CD4-positive, CD25-positive, alpha-beta regulatory T cell (primary cell): ENCODE measurements at places on chromosomes 1 and 21. TPM values are rescaled to one million over a fixed set of nuclear protein-coding genes. Genes with fewer than 3 reads are reported as not detected.

Gene PIK3R3
- 4.9 TPM for total RNA-seq

Gene NHLH1
- total RNA-seq = not detected

Gene C1orf174
- 15.4 TPM for total RNA-seq

GRCh38 chr1:936348-937264, 12.9 kb downstream of the SAMD11 start:
- no peak for DNase-seq
- no peaks in the 10 kb centered on the region for H3K36me3 ChIP-seq
- H3K27me3 ChIP-seq = no peaks in the 10 kb centered on the region
- no peak overlapping the region for H3K27ac ChIP-seq
- no peak overlapping the region for H3K4me3 ChIP-seq

DNA sequence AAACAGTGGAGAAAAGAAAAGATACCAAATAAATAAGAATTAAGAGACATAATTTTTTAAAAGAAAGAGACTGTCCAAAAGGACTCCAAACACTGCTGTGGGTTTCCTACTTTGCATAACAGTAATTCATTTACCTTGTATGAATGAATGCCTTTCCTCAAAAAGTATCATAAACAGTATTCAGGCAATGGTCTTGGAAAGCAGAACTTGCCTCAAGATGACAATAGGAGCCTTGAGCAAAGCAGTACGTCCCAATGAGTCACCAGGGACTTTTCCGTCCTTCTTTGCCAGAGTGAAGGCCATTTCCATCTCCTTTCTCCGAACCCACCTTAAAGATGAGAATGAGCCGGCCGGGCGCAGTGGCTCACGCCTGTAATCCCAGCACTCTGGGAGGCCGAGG, 186.4 kb downstream of the ZBTB18 start:
- no peaks in the 10 kb centered on the region for H3K36me3 ChIP-seq
- no peak for DNase-seq
- no peaks in the 10 kb centered on the region for H3K27me3 ChIP-seq
- no peaks in the 10 kb centered on the region for H3K4me1 ChIP-seq
- H3K27ac ChIP-seq = no peak overlapping the region

- no peak for DNase-seq
- no peak overlapping the region for H3K4me3 ChIP-seq
- no peaks in the 10 kb centered on the region for H3K36me3 ChIP-seq
- H3K4me1 ChIP-seq = no peaks in the 10 kb centered on the region
- no peaks in the 10 kb centered on the region for H3K27me3 ChIP-seq
- no peak overlapping the region for H3K27ac ChIP-seq
These were observed 415.7 kb downstream of the PTPRU start for GRCh38 chr1:29651684-29652665.

DNA sequence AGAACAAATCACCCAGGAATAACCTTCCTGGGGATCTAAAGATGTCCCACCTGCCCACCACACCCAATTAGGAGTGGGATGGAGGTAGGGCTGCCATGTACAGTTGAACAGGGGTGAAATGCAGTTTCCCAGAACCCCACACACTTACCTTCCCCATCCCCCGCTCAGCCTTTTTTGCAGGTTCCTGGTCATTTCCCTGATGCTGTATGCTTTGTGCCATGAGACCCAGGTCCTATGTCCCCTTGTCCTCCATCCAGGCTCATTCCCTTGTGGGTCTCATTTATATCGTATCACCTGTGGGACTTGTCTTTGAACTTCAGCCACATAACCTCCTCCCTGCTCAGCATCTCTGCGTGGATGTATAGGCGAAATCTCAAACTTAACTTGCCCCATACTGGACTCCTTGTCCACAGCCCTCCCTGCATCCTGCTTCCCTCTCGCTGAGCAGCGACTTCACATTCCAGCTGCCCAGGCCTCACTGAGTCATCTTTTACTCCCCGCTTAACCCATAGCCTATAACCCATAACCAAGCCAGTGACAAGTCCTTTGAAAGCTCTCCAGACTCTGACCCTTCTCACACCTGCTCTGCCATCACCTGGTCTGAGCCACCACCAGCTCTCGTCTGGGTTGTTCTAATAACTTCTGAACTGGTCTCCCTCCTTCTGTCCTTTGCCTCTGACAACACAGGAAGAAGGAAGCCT, 4.7 kb downstream of the LDLRAD2 start:
- peaks cover 5% of the 10 kb centered on the region for H3K27me3 ChIP-seq
- no peaks in the 10 kb centered on the region for H3K36me3 ChIP-seq
- no peaks in the 10 kb centered on the region for H3K4me1 ChIP-seq
- H3K4me3 ChIP-seq = no peak overlapping the region

DNA sequence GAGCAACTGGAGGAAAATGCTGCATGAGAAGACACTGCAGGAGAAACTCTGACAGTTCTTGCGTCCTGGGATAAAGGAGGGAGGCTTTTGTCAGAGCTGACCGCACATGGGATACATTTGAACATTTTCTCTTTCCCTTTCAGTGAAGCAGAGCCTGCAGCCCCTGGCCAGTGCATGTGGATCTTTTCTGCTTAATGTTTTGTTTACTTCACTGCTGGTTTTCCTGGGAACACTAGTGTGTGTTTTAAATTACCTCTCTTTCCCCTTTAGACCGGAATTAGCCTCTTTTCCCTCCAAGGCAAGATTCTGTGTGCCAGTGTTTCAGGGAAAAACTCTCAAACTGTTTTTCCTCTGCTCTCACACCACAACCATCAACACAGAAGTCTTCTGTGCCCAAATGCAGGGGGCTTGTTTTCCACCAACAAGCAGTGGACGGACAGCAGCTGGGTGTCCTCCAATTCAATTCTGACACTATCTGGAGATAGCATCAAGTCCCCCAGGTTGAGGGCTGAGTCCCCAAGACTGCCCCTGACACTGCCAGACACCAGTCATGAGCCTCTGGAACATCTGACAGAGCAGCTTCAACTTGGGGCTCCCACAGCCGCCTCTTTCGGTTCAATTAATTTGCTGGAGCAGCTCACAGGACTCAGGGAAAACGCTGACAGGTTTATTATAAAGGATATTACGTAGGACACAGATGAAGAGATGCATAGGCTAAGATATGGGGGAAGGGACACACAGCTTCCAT, 136.2 kb downstream of the RHOU start:
- H3K4me1 ChIP-seq = no peaks in the 10 kb centered on the region
- DNase-seq = no peak
- no peak overlapping the region for H3K27ac ChIP-seq

- no peaks in the 10 kb centered on the region for H3K27me3 ChIP-seq
- no peak for DNase-seq
- no peaks in the 10 kb centered on the region for H3K36me3 ChIP-seq
- H3K27ac ChIP-seq = no peak overlapping the region
- H3K4me1 ChIP-seq = no peaks in the 10 kb centered on the region
These were observed 30.3 kb upstream of the TMEM125 start for GRCh38 chr1:43239484-43239883.

GRCh38 chr1:171061425-171062143, 29.1 kb upstream of the FMO3 start:
- no peaks in the 10 kb centered on the region for H3K4me1 ChIP-seq
- H3K27ac ChIP-seq = no peak overlapping the region
- no peak overlapping the region for H3K4me3 ChIP-seq
- H3K27me3 ChIP-seq = no peaks in the 10 kb centered on the region
- no peak for DNase-seq

DNA sequence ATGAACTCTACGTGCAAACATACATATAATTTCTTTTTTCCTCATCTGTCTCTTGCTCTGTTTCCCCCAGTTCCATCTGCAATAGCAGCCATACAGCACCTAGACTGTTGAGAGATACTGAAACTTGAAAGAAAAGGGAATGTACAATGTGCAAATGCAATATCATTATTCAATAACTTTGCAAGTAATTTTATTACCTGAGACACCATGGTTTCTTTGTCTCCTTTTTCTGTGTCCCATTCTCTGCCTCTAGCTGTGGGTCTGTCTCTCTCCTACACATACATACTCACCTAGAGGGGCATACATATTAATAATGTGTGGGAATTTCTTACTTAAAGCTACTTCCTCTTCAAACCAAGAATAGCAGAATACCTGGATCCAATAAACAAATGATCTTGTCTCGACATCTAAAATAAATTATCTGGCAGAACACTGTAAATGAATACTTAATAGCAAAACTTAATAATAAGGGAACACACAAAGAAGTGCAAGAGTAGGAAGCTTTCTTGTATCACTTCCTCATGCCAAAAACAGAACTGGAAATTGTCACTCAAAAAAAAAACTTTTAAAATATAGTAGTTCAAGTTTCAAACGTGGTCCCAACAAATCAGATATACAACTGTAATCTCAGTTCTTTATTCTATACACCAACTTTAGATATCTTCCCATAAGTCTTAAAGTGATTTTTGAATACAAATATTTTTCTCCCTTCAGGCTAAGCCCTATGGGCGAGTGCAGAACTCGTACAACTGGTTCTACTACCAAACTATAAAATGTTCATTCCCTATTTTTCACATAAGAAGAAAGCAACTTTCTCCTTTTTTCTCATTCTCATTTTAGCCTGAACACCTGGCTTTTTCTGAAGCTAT, 194.6 kb downstream of the NRIP1 start:
- DNase-seq = no peak
- no peak overlapping the region for H3K4me3 ChIP-seq
- H3K27ac ChIP-seq = no peak overlapping the region
- H3K27me3 ChIP-seq = no peaks in the 10 kb centered on the region
